Fibroblast of skin of left quadriceps (primary cell): ENCODE measurements at places on chromosomes 12 and 14.
A peak's percentile ranks its signal among the peaks of the same experiment; 100 is the strongest.

GRCh38 chr14:55417955-55418354 lies 6.3 kb upstream of the ATG14 start:
- no peak for DNase-seq

DNA sequence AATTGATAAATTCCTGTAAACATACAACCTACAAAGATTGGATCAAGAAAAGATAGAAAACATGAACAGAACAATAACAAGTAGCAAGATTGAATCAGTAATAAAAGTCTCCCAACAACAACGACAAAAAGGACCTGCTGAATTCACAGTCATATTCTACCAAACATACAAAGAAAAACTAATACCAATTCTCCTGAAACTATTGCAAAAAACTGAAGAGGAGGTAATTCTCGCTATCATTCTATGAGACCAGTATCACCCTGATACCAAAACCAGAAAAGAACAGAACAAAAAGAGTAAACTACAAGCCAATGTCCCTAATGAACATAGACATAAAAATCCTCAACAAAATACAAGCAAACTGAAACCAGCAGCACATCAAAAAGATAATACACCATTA lies 14.4 kb downstream of the SLC25A21 start:
- no peak for DNase-seq

DNA sequence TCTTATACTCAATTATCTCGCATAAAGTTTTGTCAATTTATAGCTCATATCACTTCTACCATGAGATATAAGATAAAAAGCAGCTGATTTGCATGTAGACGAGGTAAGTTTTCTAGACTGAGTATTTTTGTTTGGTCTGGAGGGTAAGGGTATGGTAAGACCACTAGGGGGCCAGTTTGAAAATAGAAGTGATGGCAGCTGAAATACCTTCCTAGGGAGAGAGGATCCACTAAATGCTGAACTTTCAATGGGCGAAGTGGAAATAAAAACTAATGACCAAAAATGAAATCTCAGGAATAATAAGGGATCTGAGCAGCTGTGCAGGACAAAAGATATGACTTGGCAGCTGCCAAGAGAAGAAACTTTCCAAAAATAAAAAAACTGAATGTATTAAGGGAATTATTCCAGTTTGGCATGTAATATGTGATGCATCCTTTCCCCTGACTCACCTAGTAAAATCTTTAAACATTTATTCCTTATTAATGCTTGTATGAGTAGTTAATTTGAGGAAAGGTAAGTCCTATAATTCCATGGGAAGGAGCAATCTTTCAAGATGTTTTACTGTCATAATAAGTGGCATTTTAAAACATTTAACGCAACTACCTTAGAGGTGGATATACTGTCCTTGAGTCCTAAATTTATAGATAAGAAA lies 754.5 kb downstream of the C12orf50 start:
- no peak for DNase-seq

GRCh38 chr14:89007906-89008305 lies 183.5 kb downstream of the TTC8 start:
- DNase-seq: no peak

- no peak for DNase-seq
These were observed 112.6 kb upstream of the ARHGAP5 start for GRCh38 chr14:31964490-31964889.

DNA sequence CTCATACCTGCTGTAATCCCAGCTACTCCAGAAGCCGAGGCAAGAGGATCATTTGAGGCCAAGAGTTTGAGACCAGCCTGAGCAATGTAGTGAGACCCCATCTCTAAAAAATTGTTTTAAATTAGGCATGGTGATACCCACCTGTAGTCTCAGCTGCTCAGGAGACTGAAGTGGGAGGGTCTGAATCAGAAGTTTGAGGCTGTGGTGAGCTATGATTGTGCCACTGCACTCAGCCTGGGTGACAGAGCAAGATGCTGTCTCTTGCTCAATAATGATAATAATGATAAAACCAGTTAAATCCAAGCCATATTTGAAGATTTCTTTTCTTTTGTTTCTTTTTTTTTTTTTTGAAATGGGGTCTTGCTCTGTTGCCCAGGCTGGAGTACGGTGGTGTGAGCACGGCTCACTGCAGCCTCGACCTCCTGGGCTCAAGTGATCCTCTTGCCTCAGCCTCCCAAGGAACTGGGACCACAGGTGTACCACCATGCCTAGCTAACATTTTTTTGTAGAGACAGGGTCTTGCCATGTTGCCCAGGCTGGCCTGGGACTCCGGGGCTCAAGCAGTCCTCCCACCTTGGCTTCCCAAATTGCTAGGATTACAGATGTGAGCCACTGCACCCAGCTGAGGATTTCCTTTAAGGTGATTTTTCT lies 12.8 kb downstream of the PSMA6 start:
- DNase-seq: no peak

DNA sequence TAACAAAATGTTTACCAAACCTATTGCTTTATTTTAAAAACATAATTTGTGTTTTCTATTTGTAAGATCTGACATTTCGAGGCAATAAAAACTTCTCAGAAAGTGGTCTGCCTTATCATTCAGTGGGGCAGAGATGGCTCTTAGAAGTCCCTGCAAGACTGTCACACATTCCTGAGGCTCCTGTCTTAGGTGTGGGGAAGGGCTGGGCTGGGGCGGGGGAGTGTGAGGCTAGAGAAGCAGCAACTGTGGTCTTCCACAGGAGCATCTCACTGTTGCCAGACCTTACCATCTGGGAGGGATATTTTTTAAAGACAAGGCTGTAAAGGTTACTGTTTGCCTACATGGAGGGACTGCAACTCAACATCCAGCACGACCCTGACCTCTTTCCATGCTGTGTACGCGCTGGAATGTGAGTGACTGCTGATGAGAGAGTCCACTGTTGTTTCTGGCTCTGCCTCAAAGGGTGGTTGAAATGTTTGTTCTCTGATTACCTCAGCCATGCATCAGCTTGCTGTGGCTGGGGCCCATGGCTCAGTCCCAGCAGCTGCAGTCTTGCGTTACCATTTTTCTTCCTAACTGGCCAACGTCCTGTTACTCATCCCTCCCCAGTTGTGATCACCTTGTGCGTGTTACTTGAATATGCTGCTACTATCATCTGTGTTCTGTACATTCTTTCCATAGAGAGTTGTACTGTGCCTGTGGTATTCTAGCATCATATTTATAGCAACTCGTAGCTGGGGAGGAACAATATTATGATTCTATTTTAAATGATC lies 12.4 kb downstream of the ERG28 start:
- DNase-seq: peak; percentile 23

- DNase-seq: peak; percentile 73
These were observed 420.8 kb downstream of the CCDC91 start for GRCh38 chr12:28611115-28611435.

DNA sequence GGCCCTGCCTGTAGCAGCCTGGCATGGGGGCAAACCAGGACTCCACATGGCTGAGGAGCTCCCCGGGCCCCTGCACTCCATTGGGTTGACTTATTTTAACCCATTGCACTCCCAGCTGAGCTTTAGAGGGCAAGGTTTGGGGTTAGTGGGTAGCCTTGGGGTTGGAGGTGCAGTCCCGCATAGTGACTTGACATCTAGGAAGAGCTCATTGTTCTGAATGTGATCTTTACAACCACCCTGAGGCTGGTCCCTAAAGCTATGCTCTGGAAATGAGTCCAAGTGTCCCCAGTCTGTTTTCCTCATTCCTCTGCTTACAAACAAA lies 36.4 kb downstream of the NFKBIA start:
- DNase-seq: no peak
